ENCODE measurements at places on chromosomes 12 and 14. TPM values are rescaled to one million over a fixed set of nuclear protein-coding genes. Genes with fewer than 3 reads are reported as not detected.

- H3K27me3 ChIP-seq = no peaks in the 10 kb centered on the region
- peak overlapping the region; percentile 97 for H3K27ac ChIP-seq
- DNase-seq = no peak
- H3K4me1 ChIP-seq = peaks cover 23% of the 10 kb centered on the region
These were observed 2.4 kb downstream of the EAPP start for GRCh38 chr14:34536951-34537676.

DNA sequence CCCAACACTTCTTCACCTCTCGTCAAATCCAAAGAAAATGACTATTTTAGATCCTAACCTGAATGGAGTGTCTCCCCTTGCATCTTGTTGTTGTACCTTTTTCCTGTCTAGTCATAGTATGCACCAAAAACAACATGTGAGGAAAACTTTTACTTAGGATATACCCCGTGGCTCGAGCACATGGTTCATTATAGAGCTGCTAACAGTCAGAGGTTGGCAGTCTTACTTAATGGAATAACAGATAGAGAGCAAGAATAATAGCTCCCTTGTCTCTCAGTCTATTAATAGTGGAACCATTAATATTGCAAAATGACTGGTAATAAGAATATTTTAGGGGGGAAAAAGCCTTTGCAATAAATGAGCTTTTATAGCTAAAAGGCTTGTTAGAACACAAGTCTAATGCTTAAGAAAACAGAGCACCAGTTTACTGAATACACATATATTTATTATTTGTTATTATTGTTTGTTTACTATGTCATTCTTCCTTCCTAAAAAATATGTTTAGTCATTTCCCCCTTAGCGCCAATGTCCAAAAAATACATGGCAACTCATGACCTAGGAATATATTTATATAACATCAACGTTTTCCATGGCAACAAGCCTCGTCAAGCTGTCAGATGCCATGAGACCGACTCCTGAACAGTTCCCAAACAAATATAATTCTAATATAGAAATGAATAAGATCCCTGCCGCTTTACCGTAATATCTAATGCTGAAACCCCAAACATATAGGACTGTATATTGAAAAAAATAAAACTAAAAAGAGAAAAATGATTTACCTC, 592.4 kb downstream of the SOX5 start:
- H3K4me1 ChIP-seq = no peaks in the 10 kb centered on the region
- H3K27ac ChIP-seq = no peak overlapping the region
- no peak for DNase-seq
- no peak overlapping the region for H3K4me3 ChIP-seq
- H3K36me3 ChIP-seq = no peaks in the 10 kb centered on the region

- H3K4me1 ChIP-seq = peaks cover 14% of the 10 kb centered on the region
- no peak for DNase-seq
- H3K36me3 ChIP-seq = peaks cover 18% of the 10 kb centered on the region
- H3K4me3 ChIP-seq = no peak overlapping the region
- H3K27ac ChIP-seq = no peak overlapping the region
These were observed 9.1 kb downstream of the BTBD7 start for GRCh38 chr14:93323600-93324174.

- H3K27ac ChIP-seq = no peak overlapping the region
- no peaks in the 10 kb centered on the region for H3K4me1 ChIP-seq
- H3K36me3 ChIP-seq = no peaks in the 10 kb centered on the region
- no peak overlapping the region for H3K4me3 ChIP-seq
- DNase-seq = no peak
These were observed 171.8 kb upstream of the ALG10B start for GRCh38 chr12:38144601-38145436.

DNA sequence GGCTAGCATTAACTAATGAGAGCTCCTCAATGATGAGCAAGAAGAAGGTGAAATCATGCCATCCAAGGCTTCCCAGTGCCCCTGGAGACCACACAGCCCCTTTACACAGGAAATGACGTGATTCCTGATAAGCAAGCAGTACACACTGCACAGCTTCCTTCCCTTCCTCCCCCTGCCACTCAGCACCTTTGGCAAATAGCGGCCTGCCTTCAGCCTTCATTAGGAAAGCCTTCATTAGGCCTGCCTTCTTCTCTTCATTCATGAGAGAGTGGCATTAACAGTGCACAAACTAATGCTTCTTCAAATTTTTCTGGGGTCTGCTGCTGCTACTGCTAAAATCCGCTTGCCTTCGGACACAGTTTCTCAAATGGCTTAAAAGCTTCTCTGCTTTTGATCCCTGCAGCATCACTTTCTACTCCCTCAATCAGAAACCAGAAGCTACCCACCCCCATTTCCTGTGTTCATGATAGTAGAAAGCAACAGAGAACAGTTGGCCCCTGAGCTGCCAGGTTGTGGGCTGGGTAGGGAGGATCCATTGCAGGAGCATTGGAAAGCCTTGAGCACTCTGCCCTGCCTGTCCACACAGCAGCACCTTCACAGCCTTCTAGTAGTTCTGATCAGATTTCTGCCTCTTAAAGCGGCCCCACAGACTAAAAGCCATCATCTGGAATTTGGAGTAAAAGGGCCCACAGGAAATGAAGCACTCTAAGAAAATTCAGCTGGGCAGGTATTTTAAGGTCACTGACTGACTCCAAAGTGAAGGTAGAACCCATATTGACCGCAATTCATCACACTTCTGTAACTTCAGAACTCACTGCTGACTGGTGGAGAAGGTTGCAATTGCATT, 103.8 kb upstream of the ETV6 start:
- no peak overlapping the region for H3K4me3 ChIP-seq
- no peaks in the 10 kb centered on the region for H3K4me1 ChIP-seq
- no peak overlapping the region for H3K27ac ChIP-seq
- H3K27me3 ChIP-seq = no peaks in the 10 kb centered on the region

DNA sequence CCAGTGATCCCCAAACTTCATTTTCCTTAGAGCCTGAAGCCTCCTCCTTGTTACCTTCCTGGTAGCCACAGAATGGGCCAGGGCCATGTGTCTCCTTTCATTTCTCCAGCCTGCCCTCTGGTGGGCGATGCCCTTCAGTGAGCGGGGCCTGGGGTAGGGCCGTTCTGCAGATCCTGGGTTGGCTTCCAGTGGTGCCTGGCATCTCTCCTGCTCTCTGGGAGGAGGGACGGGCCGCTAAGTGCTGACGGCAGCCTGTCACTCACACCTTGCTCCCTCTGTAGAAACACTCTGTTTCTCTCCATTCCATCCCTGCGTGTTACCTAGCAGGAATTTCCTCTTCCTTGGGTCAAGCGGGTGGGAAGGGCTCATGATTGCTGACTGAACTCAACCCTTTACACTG, 232.1 kb downstream of the CACNA1C start:
- H3K4me3 ChIP-seq = no peak overlapping the region
- no peaks in the 10 kb centered on the region for H3K4me1 ChIP-seq
- peak; percentile 74 for DNase-seq
- no peak overlapping the region for H3K27ac ChIP-seq

- no peak overlapping the region for H3K4me3 ChIP-seq
- no peak for DNase-seq
- H3K36me3 ChIP-seq = no peaks in the 10 kb centered on the region
- H3K4me1 ChIP-seq = no peaks in the 10 kb centered on the region
- no peak overlapping the region for H3K27ac ChIP-seq
- H3K27me3 ChIP-seq = no peaks in the 10 kb centered on the region
These were observed 7.8 kb upstream of the AMN start for GRCh38 chr14:102914474-102915291.

DNA sequence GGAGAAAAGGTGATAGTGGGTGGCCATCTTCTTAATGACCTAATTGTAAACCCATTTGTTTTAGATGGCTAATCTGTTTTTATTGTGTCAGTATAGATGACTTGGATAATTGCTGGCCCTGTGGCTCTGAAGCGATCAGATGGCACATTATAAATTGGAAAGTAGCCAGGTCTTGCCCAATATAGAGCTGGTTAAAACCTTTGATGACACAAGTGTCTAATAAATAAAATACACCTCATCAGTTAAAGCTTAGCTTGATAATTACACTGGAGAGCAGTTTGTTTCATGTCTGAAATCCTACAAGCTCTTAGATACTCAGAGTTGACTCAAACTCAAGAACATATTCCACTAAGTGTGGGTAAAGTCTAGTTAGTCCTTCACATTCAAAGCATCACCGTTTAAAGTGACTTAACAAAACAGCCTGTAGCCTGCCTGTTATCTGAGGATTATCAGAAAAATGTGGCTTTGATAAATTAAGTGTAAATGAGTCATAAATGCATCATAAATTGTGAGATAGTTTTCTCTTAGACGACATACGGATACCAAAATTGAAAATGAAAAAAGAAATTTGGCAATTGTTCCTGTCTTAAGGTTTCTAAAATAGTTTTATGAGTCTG, 280.9 kb downstream of the LRIG3 start:
- H3K4me3 ChIP-seq = no peak overlapping the region
- H3K36me3 ChIP-seq = no peaks in the 10 kb centered on the region
- no peak for DNase-seq
- H3K4me1 ChIP-seq = no peaks in the 10 kb centered on the region
- H3K27me3 ChIP-seq = no peaks in the 10 kb centered on the region

DNA sequence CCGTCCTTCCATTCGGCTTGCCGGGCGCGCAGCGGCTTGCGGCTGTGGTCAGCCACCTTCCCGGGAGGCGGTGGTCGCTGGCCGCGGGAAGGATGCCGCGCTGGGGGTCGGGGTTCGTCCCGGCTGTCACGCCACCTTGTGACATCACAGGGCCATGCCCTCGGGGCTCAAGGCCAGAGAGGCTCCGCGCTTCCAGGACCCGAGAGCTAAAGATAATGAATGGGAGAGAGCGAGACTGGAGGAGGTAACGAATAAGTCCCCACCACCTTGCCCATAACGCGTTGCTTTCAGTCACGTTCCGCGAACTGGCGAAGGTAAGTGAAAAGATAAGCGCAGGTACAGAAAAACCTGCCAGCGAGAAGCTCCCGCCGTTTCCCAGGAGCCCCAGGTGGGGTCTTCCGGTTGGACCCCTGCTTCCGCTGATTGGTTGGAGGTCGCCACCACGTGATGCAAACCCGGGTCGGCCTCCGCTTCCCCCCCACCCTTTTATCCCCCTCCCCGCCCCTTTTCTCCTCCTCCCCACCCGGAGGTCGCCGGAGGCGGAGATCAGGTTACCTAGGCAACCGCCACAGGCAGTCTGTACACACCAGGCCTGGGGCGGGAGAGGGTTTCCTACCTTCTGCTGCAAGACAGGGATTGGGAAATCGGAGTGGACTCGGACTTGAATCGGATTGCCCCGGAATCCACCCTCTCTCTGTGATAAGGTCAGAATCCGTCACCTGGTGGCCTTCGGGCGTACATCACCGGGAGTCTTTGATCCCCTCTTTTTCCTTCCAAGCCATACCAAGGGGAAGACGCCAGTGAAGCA, at the start of gene LRRC9:
Gene LRRC9, plus strand, starts transcription at position 575 of the 808 bp plus-strand sequence.
- H3K27ac ChIP-seq = no peak within 1 kb of the TSS
- H3K27me3 ChIP-seq = no peaks in the 10 kb centered on the region
- no peaks in the 10 kb centered on the region for H3K36me3 ChIP-seq
- peak; percentile 49 for DNase-seq
- H3K4me1 ChIP-seq = peaks cover 3% of the 10 kb centered on the region

DNA sequence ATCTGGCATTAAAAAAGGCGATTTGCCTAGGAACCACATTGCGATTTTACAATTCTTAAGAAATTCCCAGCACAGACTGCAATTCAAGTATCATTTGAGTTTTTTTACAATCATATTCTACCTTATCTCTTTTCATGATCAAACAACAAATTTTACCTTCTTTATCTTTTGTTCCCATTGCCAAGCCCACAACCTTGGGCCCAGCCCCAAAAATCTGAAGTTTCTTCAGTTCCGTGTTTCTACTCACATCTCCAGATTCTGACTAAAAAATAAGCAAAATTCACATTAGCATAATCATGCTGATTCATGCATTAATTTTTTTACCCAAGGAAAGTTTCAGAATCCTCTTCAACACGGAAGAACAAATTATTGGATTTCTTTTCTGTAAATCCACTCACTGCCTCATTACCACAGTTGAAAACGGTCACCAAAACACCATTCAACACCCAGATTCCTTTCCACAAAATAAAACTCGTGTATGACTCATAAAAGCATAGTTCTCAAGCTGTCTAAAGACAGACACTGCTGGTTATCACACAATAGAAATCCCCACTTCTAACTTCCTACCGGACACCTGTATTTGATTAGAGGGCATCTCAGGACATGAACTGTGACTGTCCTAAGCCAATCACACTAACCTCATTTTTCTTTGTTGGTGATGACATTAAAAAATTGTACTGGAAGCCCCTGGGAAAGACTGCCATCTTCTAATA, 32.7 kb downstream of the KDM5A start:
- no peak overlapping the region for H3K27ac ChIP-seq
- H3K4me3 ChIP-seq = no peak overlapping the region
- H3K36me3 ChIP-seq = peaks cover 95% of the 10 kb centered on the region
- H3K4me1 ChIP-seq = no peaks in the 10 kb centered on the region

DNA sequence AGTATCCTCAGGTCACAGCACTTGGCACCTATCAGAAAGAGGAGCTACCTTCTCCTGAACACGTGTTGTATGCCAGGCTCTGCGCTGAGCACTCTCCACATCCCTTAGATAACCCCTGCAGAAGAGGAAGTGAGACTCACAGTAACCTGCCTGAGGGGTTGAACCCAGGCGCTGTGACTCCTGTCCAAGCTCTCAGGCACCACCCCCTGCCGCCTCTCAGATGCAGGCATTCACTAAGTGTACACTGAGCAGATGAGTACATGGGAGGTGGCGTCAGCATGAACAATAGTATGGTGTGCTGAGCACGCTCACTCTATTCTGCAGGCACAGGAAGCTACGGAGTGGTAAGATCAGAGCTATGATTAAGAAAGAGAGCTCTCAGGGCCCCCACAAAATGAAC, 21.0 kb upstream of the RIC8B start:
- no peaks in the 10 kb centered on the region for H3K27me3 ChIP-seq
- no peak for DNase-seq
- no peak overlapping the region for H3K4me3 ChIP-seq
- H3K36me3 ChIP-seq = no peaks in the 10 kb centered on the region
- H3K27ac ChIP-seq = no peak overlapping the region

- DNase-seq = no peak
- no peaks in the 10 kb centered on the region for H3K4me1 ChIP-seq
- no peak overlapping the region for H3K4me3 ChIP-seq
- no peaks in the 10 kb centered on the region for H3K36me3 ChIP-seq
- no peak overlapping the region for H3K27ac ChIP-seq
These were observed 882.3 kb downstream of the RPS29 start for GRCh38 chr14:48703728-48704467.

DNA sequence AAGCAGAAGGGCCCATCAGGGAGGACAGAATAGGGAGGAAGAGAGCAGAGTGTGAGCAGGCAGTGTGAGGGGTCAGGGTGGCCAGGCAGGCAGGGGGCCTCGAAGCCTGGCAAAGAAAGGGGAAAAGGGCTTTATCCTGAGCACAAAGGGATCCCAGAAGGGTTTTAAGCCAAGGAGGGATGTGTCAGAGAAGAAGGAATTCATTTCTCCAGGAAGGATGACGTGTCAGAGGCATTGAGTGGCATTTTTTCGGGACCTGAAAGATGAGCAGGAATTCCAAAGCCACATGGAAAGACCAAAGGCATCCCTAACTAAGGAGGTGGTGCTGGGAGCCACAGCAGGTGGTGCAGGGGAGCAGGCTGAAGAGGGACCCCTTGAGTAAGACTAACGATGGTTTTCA, 132.1 kb downstream of the DICER1 start:
- no peak overlapping the region for H3K4me3 ChIP-seq
- H3K4me1 ChIP-seq = no peaks in the 10 kb centered on the region
- no peaks in the 10 kb centered on the region for H3K27me3 ChIP-seq

The FSCB gene
- total RNA-seq = not detected

The SLC24A4 gene
- 2.3 TPM for total RNA-seq

Measured in psoas muscle (tissue), 8 donors.